Cardiac septum (tissue), 1 donor: ENCODE measurements at places on chromosomes 2 and 18. TPM values are rescaled to one million over a fixed set of nuclear protein-coding genes. Genes with fewer than 3 reads are reported as not detected.
A peak's percentile ranks its signal among the peaks of the same experiment; 100 is the strongest.

DNA sequence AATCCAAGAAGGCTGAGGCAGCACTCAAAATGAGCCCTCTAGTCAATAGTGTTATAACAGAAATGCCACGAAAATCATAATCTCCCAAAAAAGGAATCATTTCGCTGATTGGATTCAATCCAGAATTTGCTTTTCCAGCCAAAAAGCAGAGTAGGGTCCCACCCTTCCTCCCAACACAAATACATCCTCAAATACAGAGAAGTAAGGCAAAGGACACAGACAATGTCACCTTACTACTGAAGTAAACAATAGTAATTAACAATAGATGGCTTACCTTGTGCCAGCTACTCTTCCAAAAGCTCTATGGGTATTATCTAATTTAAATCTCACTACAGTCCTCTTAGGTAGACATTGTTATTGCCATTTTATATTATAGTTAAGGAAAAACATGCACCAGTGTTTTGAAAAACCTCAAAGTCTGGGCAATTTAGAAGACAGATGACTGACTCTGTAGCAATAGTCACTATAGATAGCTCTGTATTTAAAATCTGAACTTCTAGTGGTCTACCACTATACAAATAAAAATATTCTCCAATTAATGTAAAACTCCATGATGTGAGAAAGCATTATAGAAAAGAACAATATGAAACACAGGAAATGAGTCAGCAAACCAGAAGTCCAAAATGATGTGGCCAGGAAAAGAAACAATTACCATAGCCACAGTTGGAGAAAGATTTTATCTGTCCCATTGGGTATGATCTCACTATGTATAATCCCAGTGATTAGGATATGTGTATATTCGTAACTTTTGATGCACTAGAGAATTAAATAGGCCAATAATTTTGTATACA is 305.0 kb upstream of the ERBB4 start:
- DNase-seq = no peak

DNA sequence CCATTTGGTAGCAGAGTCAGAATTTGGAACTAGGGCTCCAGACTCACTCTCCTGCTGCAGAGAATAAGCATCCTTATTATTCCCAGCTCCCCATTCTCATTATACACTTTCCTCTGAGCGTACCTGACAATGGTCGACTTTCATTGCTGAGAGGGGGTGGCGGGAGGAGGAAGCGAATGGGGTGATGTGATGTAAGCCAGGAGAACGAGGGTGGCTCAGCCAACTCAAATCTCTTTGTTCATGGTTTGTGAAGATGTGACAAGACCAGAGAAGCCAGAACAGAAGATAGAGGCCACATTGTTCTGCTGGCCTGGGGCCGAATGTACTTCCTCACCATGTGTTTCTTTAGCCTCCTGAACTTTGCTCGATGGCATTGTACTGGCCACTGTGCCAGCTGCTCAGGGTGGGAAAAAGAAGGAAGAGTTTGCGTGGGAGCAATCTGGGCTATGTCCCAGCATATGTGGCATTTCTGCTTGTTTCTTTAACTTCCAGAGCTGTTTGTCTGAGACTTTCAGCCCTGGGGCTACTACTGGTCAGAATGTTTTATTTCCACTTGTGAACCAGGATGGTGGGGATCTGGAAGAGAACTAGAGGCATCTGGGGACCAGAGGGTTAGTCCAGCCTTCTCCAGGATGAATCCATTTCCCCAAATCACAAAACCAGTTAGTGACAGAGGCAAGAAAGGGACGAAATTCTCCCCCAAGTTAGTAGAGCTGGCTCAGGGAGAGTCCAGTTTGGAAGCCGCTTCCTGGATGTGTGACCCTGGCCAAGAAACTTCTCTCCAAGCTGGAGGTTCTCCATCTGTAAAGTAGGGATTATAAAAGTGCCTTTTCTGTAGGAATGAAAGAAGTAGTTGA is 62.6 kb downstream of the MOGAT1 start:
- DNase-seq = no peak

DNA sequence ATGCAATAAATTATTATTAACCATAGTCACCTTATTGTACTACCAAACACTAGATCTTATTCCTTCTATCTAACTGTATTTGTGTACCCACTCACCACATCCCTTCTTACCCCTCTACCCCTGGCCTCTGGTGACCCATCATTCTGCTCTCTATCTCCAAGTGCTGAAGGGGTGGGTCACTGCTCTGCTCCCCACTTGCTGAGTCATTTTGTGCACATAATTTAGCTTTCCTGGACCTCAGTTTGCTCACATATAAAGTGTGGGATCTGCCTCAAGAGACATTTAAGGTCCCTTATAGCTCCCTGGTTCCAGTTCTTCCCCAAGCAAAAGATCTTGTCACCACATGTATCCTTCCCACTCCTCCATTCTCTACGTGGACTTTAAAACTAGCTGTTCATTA is 169.4 kb downstream of the ZNF385B start:
- DNase-seq = no peak

DNA sequence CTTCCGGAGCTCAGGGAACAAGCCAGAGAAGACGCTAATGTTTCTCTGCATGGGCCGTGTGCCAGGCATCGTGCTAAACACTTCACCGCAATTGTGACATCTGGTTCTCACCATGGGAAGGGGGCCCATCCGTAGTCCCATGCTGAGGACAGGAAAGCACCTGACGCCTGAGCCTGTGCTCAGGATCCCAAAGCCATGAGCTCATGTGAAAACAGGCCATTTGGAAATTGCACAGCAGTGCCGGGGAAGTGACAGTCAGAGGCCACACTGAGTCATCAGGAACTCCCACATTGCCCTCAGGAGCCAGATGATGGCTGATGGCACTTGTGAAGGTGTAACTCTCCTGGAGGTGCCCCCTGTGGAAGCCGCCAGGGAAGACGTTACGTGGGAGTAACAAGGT is 141.0 kb downstream of the INHBB start:
- DNase-seq = no peak

DNA sequence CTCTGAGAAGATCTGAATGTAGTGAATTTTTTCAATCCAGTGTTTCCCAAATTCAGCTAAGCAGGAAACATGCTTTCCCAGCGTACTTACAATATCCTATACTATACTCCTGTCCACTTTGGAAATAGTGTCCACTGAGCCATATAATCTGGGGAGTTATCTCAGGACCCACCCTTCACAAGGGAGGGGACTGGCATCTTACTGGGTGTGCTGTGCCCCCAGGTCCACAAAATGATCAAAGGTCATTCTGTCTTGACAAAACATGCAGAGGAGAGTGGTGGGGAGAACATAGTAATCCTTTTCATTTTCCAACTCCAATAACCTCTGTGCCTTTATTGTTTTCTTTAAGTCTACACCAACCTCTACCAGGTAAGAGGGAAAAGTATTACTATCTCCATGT is 79.8 kb upstream of the DAPL1 start:
- peak; percentile 26 for DNase-seq

DNA sequence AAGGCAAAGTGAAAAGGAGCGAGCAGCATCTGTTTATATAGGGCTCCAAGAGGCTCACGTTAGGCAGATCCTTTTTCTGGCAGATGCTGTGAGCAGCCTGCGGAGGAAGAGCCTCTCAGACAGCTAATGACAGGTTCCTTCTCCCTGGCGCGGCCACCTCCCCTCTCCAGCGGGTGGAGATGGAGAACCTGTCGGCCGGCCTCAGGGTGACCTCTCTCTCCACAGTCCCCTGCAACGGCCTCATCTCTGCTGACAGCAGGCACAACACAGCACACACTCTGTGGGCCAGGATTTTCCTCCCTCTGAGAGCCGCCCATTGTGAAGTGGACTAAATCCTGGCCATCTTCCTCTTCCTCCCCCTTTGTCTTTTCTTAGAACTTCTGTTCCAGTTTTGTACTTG is 119.8 kb downstream of the PRKCE start:
- peak; percentile 87 for DNase-seq

DNA sequence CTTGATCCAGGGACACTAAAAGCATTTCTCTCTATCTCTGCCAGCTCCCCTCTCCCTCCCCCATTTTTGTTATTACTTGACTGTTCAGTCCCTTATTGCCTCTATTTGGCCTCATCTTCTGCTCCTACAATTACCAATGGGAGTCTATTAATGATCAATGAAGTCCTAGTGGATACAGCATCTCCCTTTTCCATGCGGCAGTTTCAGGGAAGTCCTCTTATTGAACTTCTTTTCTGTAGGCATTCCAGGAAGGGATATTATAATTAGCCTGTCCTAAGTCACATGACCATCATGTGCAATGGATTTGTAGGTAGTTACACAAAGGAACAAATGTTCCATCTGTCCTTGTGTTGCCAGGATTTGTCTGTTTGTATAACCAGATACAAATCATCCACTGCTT is 495.1 kb upstream of the CNTNAP5 start:
- DNase-seq = no peak

- no peak for DNase-seq
Observed at GRCh38 chr2:160516547-160517365, 23.1 kb upstream of the RBMS1 start.

Gene CDH20
- total RNA-seq = 0.08 TPM

DNA sequence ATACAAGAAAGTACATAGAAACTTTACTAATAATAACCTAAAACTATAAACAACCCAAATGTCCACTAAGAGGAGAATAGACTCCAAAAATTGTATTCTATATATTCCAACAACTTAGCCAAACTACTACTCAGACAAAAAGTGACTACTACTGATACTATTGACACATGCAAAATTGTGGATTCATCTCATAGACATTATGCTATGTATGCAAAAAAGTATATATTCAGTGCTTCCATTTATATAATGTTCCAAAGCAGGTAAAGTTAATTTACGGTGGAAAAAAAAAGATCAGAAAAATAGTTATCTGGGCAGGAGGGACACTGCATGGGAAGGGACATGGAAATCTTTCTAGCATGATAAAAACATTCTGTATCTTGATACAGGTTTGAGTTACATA is 62.0 kb upstream of the SRD5A2 start:
- no peak for DNase-seq

- no peak for DNase-seq
Observed at GRCh38 chr2:84152462-84152861, 306.6 kb downstream of the SUCLG1 start.

Gene SPOPL
- 15.4 TPM for total RNA-seq

Gene DSG4
- not detected for total RNA-seq

Gene ANKRD36
- total RNA-seq = 6.5 TPM

DNA sequence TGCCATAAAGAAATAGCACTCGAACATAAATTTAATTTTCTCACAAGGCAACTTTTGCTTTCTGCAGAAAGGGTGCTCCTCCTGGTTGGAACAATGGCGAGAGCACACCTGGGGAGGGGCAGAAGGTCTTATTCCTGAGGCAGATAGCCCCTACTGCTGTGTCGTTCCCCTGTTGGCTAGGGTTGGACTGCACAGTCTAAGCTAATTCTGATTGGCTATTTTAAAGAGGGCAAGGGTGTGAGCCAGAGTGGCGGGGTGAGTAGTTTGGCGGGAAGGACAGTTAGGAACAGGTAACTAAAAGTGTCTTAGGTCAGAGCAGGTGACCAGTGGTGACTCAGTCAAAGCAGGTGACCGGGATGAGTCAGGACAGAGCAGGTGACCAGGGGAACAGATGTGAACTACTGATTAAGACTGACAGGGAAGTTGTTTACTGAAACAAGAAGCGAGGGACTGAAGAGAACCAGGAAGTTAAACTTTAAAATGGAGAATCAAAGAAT is 49.7 kb upstream of the AGAP1 start:
- DNase-seq = no peak

Gene PTPRM
- total RNA-seq = 132 TPM

- no peak for DNase-seq
Observed at GRCh38 chr2:9401646-9402371, 21.5 kb downstream of the ITGB1BP1 start.

Gene ALPP
- total RNA-seq = not detected

DNA sequence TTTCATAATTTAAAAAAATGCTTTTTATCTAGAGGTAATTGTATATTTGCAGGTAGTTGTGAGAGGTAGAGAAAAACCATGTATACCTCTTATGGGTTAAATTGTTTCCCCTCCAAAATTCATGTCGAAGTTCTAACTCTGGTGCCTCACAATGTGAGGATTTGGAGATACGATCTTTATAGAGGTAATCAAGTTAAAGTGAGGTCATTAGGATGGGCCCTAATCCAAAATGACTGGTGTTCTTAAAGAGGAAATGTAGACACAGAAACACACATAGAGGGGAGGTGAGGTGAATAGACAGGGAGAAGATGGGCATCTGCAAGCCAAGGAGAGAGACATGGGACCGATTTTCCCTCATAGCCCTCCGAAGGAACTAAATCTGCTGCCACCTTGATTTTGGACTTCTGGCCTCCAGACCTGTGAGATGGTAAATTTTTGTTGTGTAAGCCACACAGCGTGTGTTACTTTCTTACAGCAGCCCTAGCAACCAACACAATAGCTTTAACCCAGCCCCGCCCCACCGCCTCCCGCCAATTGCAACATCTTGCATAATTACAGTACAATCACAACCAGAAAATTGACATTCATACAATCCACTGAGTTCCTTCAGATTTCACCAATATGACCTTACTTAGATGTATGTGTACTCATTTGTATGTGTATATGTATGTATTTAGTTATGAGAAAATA is 208.9 kb downstream of the MIB1 start:
- no peak for DNase-seq

DNA sequence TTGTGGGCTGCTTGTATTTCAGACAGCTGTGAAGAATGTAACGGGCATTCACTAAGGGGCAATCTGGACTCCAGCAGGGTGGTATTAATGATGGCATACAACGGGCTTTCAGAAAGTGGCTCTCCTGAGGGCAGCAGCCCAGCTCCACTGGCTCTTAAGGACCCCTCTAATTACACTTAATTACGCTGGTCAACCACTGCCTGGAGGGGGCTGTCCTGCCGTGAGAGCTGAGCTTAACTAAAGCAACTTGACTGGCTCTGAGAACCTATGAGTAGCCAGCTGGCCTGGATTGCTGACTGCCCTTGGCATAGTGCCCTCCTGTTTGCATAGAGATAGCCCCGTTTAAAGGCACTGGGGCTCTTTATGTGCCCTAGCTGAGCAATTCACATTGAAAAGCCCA is 3.8 kb downstream of the LIPG start:
- DNase-seq = no peak

Gene METTL21A
- total RNA-seq = 10.8 TPM

DNA sequence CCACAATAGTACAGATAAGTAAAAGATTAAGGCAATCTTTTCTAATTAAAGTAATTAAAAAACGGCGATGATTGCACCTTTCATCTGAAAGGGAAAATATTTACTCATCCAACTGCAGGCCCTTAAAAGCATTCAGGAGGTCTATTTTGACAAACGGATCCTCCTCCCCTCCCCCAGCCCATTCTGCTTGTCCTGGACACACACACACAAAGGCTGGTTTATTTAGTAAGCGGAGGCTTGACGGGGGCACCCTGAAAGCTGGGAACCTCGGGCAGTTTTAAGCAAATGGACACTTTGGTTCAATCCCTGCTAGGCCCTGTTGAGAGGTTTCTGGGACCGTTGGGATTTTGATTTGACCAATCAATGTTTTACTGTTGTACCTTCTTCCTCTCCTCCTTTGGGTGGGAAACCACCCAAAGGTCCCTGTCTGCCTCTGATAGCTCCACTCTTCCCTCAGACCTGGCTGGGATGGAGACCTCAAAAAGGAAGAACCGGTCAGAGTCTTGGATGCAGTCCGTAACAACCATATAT is 135.8 kb upstream of the HAAO start:
- DNase-seq = no peak
